HFF-Myc (cell line): ENCODE measurements at places on chromosomes 13 and 19.

DNA sequence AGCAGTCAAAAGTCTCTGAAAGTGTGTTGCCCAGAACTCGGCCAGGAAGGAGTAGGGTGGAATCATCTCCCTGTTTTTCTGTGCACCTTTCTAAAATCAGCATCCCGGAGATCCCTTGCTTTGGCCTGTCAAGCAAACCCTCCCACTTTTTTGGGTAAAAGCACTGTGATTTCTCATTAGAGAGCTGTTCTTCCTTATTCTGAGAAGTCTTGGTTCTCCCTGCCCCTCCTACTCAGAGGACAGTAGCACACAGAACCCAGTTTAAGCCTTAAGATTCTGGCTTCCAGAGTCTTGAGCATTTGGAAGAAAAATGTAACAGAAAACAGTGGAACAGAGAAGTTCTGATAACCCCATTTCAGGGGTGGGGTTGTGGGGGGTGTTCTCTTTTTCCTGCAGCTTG, 52.6 kb upstream of the KATNAL1 start:
- DNase-seq = no peak

- no peak for DNase-seq
Observed at GRCh38 chr19:3239367-3239766, 14.9 kb downstream of the CELF5 start.

DNA sequence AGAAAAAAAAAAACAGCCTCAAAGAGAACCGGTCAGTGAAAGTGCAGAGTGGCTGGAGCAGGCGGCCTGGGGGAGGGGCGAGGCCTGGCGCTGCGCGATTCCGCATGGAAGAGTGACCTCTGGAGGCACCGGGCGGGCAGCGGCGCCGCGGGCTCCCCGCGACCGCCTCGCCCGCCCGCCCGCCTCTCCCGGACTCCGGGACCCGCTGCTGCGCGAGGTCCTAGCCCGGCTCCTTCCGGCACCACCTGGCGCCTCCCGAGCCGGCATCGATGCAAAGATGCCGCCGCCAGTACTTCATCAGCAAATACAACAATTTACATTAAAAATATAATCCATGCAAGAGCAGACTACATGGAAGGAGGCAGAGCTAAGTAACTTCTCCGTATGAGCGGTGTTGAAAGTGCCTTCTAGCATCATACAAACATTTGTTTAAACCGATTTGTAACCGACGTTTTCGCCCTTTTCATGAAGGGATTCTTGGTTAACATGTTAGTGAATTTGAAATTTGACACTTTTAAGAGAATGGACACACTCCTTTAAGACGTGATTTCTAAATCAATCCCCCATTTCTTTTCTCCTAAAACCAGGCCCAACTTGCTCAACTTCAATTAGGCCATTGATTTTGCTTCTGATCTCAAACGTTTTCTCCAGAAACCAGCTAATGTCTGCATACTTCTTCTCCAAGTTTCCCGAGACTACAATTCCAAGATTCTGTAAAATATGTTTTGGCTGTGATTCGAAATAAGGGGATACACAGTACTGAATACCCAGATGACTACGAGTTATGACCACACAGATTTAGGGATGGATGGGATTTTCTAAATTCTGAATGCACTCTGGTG, 2.1 kb downstream of the EFNB2 start:
- DNase-seq = no peak

- DNase-seq = no peak
Observed at GRCh38 chr13:107900775-107901174, 314.6 kb downstream of the LIG4 start.

DNA sequence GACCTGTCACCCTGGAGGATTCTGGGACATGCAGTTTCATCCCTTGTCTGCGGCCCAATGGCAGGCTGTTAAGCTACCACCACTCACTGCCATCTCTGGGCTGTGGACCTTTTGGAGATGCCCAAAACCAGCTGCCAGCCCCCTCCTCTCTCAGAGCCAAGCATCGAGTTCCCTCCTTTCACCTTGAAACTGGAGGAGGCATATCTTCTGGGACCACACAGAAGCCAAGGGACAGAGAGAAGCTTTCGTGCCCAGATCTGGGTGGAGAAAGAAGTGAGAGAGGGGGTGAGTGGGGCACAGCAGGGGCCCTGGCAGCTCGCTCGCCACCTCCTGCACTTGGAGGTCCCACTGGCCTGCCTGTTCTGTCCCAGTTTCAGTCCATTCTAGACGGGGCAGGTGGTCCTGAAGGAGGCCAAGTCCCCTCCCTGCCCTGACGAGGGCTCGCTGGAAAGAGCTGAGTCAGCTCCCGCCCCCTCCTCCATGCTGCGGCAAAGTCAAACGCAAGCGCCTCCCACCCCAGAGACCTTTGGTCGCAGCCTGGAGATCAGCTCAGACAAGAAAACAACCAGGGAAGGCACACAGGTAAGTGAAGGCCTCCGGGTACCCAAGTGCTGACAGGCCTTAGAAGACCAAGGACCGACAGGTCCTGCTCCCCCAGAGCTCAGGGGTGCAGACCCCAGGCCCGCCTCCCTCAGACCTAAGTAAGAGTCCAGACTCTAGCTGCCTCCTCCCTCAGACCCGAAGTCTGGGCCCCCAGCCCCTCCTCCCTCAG, 3.8 kb downstream of the BCAT2 start:
- no peak for DNase-seq

DNA sequence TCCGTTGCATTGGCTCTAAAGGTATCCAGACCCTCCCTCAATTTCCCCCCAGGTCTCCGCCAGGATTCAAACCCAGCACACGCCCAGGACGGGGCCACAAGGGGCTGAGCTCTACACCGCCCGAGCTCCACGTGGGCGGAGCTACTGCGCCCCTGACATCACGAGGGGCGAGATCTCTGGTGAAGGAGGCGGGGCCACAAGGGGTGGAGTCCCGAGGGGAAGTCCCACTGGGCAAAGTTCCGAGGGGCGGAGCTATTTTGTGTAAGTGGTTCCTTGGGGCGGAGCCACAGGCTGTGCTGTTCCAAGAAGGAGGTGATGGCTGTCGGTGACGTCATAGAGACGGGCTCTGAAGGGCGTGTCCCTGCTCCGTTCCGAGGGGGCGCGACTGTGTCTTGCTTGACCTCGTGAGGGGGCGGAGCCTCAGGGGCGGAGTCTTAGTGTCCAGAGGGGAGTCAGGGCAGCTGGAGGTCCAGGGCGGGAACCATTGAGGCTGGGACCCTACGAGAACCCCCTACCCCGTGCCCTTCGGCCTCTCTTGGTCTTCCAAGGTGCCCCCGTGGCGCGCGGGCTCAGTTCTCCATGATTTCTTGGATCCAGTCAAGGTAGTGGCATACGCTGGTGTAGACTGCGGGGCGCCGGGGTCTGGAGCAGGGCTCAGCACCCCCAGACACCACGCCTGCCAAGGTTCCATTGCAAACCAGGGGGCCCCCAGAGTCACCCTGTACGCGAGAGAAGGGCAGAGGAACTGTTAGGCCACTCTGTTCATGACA, 1.3 kb upstream of the KLK8 start:
- DNase-seq = no peak

DNA sequence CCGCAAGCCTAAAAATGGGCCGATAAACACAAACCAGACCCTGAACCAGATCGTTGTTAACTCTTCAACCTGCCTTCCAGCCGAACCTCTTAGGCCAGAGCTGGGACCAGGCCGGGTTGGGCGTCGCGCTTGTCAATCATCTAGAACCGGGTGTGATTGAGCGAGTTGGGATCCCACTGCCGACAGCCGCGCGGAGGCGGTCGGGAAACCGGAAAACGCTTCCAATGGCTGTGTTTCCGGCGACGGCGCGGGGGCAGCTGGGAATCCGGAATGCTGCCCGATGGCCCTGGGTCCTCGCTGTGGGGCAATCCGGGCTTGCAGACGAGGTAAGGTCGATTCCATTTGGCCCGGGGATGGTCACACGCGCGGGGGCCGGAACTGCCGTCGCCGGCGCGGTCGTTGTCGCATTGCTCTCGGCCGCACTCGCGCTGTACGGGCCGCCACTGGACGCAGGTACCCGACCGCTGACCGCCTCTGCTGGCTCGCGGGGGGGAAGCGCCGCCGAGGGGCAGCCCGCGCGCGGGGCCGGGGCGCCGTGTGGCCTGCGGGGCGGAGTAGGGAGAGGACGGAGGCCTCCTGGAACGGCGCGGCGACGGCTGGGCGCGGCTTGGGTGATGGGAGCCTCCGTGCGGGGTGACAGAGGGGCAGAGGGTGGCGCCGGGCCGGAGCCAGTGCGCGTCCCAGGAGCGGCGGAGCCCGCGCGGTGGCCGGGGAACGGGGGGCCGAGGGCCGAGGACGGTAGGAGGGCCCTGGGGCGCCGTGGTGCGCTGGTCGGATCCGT, at the start of gene NAXD:
NAXD (plus strand) TSS at position 224 of the 781 bp plus-strand sequence; CDS start at position 281, 57 bp downstream.
- peak; percentile 68 for DNase-seq

- no peak for DNase-seq
Observed at GRCh38 chr19:55463583-55464031, 944 bp downstream of the C19orf85 start.

DNA sequence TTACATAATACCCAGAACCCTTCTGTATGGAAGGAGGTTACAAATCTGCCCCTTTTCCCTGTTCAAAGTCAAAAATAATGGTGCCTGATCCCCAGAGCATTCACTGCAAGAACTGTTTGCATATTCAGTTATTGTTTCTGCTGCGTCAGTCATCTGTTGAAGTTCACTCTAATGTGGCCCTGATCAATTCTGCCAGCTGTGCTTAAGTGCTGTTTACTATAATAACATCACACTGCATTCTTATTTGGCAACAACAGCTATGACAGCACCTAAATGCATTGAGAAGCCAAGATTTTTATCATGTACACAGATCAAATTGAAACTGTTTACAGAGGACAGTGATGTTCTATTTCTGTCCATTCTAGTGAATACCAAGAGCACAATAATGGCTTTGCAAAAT, 115.9 kb downstream of the DACH1 start:
- no peak for DNase-seq

GRCh38 chr13:109844396-109844795, 58.0 kb upstream of the IRS2 start:
- peak; percentile 50 for DNase-seq
